ENCODE measurements at places on chromosomes 2 and 18.

- no peaks in the 10 kb centered on the region for H3K36me3 ChIP-seq
- H3K27ac ChIP-seq = peak overlapping the region; percentile 53
- peak; percentile 72 for DNase-seq
- no peaks in the 10 kb centered on the region for H3K27me3 ChIP-seq
These were observed 61.8 kb downstream of the EFEMP1 start for GRCh38 chr2:55861733-55862132.

- H3K27ac ChIP-seq = no peak overlapping the region
- no peak overlapping the region for H3K4me3 ChIP-seq
- DNase-seq = no peak
These were observed 32.2 kb downstream of the DPYSL5 start for GRCh38 chr2:26880161-26880560.

GRCh38 chr18:76412818-76413565 lies 82.0 kb downstream of the ZNF516 start:
- peak overlapping the region; percentile 16 for H3K27ac ChIP-seq
- no peaks in the 10 kb centered on the region for H3K27me3 ChIP-seq
- peak; percentile 57 for DNase-seq
- no peaks in the 10 kb centered on the region for H3K36me3 ChIP-seq

DNA sequence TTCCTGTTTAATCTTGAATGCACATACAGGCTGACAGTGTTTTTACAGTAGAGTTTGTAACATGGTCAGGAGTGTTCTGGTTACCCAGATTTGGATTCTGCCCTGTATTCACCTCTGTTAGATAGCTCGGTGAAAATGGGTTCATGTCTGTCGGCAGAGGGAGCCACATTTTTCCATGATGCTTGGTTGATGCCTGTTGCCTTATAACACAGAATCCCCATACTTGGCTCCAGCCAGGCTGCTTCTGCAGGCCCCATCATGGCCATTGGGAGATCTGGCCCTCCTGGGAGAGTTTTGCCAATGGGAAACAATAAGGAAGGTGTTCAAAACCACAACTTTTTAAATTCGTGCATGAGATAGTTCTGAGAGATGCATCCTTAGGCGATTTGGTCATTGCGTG lies 78.1 kb downstream of the WDSUB1 start:
- no peak for DNase-seq
- H3K27ac ChIP-seq = no peak overlapping the region
- H3K27me3 ChIP-seq = no peaks in the 10 kb centered on the region
- no peaks in the 10 kb centered on the region for H3K36me3 ChIP-seq

- DNase-seq = no peak
- H3K27ac ChIP-seq = no peak overlapping the region
- no peaks in the 10 kb centered on the region for H3K36me3 ChIP-seq
- H3K4me3 ChIP-seq = no peak overlapping the region
- no peaks in the 10 kb centered on the region for H3K27me3 ChIP-seq
These were observed 14.0 kb upstream of the PLB1 start for GRCh38 chr2:28481905-28482304.

DNA sequence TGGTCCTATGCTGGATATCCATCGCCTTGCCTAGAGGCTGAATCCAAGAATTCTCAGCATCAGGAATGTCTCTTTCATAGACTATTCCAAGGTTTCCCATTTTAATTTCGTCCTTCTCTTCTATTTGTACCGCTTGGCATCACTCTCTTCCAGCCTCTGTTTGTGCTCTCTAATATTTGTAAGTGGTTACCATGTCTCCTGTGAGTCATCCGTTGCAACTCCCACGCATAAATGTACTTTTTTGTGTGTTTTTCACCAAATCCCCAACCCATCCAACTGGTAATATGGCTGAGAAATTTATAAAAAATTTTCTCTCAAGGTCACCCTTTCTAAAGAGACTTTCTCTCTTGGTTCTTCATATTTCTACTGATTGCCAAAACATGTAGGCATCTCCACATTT lies 21.8 kb downstream of the COLEC12 start:
- H3K36me3 ChIP-seq = no peaks in the 10 kb centered on the region
- peak overlapping the region; percentile 59 for H3K27ac ChIP-seq
- DNase-seq = no peak
- H3K4me3 ChIP-seq = no peak overlapping the region

DNA sequence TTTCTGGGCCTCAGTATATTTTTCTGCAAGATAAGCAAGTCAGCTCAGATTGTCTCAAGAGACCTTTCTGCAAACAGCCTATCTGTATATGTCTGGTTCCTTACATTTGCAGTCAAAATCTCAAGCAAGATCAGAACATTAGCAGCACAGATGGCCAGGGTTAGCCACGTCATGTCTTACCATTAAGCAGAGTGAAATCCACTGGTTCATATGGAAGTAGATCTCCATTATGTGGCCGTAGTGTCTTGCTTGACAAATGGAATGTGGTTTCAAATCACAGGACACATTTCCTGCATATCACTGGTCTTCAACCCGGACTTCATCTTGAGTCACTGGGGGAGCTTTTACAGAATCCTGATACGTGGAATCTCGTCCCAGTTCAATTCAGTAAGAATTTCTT lies 500.2 kb downstream of the FBXO15 start:
- DNase-seq = no peak
- H3K4me1 ChIP-seq = no peaks in the 10 kb centered on the region
- H3K36me3 ChIP-seq = no peaks in the 10 kb centered on the region
- H3K27ac ChIP-seq = no peak overlapping the region
- H3K27me3 ChIP-seq = no peaks in the 10 kb centered on the region
- H3K4me3 ChIP-seq = no peak overlapping the region

GRCh38 chr2:218367415-218368149 lies 10.9 kb downstream of the CATIP start:
- peak overlapping the region; percentile 55 for H3K4me3 ChIP-seq
- H3K27ac ChIP-seq = peak overlapping the region; percentile 80
- H3K36me3 ChIP-seq = no peaks in the 10 kb centered on the region
- H3K4me1 ChIP-seq = no peaks in the 10 kb centered on the region
- DNase-seq = peak; percentile 94

- H3K27me3 ChIP-seq = no peaks in the 10 kb centered on the region
- H3K4me1 ChIP-seq = no peaks in the 10 kb centered on the region
- DNase-seq = no peak
- H3K36me3 ChIP-seq = peaks cover 26% of the 10 kb centered on the region
- no peak overlapping the region for H3K4me3 ChIP-seq
- peak overlapping the region; percentile 96 for H3K27ac ChIP-seq
These were observed 32.8 kb downstream of the NRP2 start for GRCh38 chr2:205714789-205715720.

- no peaks in the 10 kb centered on the region for H3K27me3 ChIP-seq
- no peaks in the 10 kb centered on the region for H3K36me3 ChIP-seq
- DNase-seq = no peak
- H3K4me1 ChIP-seq = no peaks in the 10 kb centered on the region
- no peak overlapping the region for H3K4me3 ChIP-seq
- H3K27ac ChIP-seq = no peak overlapping the region
These were observed 10.1 kb upstream of the STK17B start for GRCh38 chr2:196181484-196181883.

GRCh38 chr2:165927774-165928173 lies 25.8 kb downstream of the TTC21B start:
- H3K4me1 ChIP-seq = no peaks in the 10 kb centered on the region
- no peak overlapping the region for H3K27ac ChIP-seq
- no peaks in the 10 kb centered on the region for H3K27me3 ChIP-seq
- no peak for DNase-seq
